ENCODE measurements at places on chromosomes 4 and X.

- DNase-seq: no peak
Observed at GRCh38 chr4:44421330-44422065, 27.1 kb downstream of the KCTD8 start.

- no peak for DNase-seq
Observed at GRCh38 chr4:142645475-142646108, 200.5 kb downstream of the INPP4B start.

DNA sequence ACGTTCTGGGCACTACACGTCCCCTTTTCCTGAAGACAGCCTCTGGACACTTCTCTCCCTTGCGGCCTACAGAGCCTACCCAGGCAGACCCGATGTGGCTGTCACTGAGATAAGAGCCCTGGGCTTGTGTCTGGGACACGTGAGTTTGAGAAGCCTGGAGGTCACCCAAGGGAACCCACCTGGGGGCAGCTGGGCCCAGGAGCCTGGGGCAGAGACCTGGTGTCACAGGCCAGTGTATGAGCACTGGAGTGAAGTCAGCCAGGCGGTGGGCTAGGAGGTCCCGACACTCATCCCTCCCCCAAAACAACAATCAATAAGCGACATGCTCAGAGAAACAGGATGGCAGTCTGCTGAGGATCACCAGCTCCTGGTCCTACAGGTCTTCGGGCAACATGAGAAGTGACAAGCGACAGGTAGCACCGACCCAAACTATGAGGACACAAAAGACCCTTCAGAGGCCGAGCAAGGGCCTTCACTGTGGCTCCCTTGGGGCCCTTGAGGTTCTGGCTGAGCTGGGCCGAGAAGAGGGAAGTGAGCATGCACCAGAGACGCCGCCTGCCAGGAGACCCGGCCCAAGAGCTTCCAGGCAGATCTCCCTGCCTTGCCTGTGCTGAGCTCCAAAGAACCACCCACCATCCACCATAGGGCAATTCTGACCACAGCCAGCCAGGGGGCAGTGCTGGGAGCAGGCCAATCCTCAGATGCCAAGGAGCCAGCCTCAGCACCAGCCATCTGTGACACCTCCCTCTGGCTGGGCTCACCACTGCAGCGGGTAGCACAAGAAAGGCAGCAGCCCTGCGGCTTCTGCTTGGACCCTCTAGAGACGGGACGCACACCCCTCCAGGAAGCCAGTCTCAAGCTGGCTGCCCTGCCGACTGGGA, 11.0 kb upstream of the DUSP9 start:
- DNase-seq: no peak

- DNase-seq: no peak
Observed at GRCh38 chr4:129254126-129254525, 158.2 kb downstream of the C4orf33 start.

- no peak for DNase-seq
Observed at GRCh38 chrX:127466211-127466610, 586.0 kb downstream of the ACTRT1 start.

DNA sequence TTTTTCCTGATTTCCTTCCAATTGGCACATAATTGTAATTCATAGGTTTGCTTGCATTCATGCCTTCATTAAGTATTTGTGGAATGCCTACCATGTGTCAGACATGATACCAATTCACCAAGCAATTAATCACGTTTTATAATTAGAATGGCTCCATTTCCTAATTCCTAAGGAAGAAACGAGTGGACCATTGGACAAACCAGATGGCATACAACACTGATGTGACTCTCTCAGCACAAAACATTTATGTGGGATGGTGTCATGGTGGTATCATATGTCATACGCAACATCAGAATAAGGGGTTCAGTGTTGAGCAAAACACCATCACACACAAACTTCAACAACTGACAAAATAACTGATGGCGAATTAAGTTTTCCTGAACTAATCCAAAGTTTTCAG, 502.8 kb downstream of the DMD start:
- DNase-seq: no peak

DNA sequence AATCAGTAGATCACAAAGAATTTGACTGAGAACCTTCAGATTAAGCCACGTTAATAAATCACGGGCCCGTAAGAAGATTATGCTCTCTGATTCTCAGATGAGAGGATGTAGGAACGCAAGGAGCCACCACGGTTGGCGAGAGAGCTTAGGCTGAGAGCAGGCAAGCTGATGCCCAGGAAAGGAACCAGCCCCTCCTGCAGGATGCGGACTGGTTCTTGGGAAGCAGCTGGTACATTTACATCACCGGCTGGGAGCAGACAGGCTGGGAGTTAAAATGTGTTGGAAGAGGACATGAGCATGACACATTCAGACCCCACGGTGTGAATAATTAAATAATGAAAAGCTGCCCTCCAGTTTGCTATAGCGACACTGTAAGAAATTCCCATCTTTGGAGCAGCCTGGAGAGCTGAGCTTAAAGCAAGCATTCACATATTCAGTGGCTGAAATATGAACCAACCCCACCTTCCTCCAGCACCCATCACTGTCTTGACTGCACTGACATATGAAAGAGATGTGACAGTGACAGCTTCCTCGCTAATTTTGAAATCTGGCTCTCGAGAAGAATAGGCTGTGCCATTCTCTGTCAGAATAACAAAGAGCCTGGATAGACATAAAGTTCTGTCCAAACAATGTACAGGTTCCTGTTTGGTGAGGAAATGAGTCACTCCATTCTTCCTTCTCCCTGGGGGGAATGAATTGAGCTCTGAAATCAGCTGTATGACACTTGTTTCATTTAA, 33.1 kb downstream of the LNX1 start:
- DNase-seq: no peak

- DNase-seq: no peak
Observed at GRCh38 chr4:30536231-30536630, 183.9 kb upstream of the PCDH7 start.

DNA sequence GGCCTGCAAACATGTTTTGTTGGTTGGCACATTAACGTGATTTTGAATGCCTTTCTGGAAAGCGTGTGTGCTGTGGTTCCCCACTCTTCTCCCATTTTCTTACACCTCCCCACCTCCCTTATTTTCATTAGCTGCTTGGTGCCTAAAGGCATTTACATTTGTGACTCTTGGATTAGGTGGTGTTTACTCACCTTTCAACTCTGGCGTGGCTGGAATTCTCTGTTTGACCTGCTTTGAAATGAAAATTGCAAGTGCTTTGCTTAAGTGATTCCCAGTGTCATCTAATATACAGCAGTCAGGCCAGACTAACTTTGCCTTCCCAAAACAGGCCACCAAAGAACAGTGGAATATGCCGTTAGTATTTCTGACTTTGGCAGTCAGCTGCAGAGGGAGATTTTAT, 80.5 kb downstream of the NHSL2 start:
- DNase-seq: no peak

GRCh38 chr4:2936773-2937145, 26.4 kb downstream of the NOP14 start:
- no peak for DNase-seq

- DNase-seq: no peak
Observed at GRCh38 chr4:158966091-158966490, 136.8 kb upstream of the RAPGEF2 start.

GRCh38 chr4:30716681-30717207, 3.4 kb upstream of the PCDH7 start:
- no peak for DNase-seq

GRCh38 chr4:39713691-39714090, 15.8 kb downstream of the UBE2K start:
- DNase-seq: no peak

DNA sequence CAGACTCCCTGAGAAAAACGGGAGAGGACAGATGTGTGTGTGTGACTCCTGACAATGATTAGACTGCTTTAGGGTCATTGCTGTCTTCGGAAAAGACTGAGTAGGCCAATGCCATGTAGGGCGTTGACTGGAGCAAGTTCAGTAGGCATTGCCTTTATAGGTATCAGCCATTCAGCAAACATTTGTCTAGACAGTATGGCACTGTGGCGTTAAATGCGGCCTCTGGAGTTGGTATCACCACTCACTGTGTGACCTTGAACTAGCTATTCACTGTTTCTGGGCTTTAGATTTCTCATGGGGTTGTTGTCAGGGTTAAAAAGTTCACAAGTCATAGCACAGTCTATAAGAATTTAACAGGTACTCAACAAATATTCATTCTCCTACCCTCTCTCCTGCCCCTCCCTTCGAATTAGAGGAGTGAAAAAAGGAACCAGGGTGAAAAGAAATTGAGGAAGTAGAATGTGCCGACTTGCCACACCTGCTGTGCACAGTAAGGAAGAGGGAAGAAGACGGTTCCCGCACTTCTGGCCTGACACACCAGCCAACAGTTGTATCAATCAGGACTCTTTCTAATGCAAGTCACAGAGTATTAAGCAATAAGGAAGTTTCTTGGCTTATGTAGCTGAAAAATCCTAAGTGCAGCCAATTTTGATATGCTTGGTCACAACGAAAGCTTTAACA, 83.2 kb upstream of the PLAC8 start:
- no peak for DNase-seq

DNA sequence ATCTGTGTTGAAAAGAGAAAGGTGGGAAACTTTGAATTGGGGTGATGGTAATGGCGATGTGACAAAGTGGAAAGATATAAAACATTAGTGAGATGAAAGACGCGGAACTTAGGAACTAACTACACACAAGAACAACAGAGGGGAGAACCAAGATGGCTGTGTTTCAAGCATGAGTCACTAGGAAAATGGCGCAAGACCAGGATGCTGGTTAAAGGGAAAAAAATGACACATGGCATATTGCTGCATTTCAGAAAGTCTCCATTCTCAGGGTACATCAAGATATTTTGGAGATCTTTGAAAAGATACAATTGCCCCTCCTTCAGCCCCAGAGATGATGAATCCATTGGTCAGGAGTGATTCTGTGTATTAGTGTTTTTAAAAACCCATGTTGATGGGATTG, 164.4 kb downstream of the FBXO8 start:
- DNase-seq: no peak

DNA sequence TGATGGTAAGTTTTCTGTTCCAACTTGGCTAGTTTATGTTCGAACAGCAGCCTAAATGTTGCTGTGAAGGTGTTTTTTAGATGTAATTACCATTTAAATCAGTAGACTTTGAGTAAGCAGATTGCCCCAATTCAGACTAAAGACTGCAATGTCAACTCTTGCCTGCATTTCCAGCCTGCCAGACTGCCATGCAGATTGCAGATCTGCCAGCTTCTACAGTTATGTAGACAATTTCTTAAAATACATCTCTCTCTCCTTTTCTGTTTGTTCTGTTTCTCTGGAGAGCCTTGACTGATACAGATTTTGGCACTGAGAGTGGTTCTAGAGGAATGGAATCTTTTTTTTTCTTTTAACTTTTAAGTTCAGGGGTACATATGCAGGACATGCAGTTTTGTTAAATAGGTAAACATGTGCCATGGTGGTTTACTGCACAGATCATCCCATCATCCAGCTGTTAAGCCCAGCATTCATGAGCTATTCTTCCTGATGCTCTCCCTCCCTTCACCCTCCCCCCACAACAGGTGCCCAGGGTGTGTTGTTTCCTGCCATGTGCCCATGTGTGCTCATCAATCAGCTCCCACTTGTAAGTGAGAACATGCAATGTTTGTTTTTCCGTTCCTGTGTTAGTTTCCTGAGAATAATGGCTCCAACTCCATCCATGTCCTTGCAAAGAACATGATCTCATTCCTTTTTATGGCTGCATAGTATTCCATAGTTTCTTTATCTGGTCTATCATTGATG, 227.8 kb downstream of the CPE start:
- no peak for DNase-seq

DNA sequence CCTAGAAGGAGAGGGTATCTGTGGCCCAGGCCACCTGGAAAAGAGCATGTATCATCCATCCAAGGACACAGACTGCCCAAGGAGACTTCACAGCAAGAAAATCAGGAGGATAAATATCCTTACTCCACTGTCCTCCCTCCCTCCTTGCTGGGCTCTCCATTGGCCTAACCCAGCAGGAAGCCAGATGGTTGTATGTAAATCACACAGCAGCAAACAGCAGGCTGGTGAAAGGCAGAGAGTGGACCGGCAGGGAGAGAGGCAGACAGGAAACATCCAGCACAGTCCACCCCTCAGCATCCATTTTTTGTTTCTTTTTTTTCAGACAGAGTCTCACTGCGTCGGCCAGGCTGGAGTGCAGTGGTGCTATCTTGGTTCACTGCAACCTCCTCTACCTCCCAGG, 17.5 kb downstream of the TXK start:
- DNase-seq: no peak

DNA sequence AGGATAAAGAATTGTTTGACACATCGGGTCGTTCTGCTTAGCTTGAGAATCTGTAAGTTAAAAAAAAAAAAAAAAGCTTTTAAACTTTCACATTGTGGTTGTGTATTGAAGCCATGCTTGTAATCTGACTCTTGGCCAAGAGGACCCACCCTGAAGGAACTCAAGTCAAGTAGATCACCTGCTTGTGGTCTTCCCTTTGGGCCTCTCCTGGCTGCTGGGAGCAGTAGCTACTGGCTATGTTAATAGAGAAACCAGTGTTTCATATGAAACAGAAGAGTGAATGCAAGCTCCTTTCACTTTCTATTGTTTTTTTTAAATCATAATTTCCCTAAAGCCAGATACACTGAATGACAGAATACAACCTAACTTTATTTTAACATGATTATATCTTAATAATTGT, 402.4 kb upstream of the NDST4 start:
- no peak for DNase-seq

DNA sequence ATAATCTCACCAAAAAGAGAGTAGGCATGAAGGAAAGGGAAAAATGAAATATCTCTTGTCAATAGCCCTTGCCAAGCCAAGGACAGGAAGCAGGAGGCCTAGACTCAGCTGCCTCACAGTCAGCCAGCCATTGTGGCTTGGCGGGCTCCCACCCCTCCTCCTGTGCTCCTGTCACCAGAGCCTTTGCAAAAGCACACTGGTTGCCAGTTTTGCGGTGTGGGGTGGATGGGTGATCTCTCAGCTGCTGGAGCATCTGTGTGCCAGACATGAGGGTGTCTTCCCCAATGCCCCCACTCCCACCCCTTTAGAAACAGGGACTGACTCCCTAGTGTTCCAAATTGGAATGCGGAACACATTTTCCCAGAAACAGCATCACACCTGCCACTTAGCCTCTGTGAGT, 26.1 kb downstream of the ARHGEF6 start:
- DNase-seq: no peak

DNA sequence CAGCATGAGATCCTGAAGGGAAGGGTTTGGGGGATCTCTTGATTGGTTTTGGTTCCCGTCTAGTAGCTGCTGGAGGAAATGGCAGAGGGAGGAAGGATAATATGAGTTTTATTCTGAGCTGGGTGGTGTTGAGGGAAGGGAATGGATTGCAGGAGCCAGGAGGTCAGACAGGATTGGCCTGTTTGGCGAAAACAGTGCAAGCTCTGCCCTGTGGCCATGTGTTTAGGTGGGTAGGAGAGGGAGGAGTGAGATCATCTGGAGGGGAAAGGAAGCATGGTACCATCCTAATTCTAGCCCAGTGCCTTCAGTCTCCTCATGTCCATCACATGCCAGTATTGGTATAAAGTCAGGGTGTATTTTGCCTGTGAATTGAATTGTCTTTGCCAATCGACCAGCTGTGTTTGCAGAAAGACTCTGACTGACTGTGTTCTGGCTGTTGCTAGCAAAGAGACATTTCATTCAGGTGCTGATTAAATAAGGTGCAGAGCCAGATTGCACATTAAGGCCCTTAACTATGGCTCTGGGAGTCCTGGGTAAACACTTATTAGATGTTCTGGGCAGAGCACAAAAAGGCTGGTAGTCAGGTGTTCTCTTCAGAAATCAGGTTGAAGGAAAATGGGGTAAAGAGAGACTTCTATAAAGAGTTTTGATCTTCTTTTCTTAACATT, 10.0 kb downstream of the TMEM164 start:
- no peak for DNase-seq
